ENCODE measurements at places on chromosomes 12 and 14.

- DNase-seq: no peak
Measured at GRCh38 chr12:66495709-66496108, 183.2 kb downstream of the GRIP1 start.

- DNase-seq: no peak
Measured at GRCh38 chr12:130353081-130353480, 15.4 kb downstream of the PIWIL1 start.

- no peak for DNase-seq
Measured at GRCh38 chr12:109475993-109476806, 900 bp downstream of the KCTD10 start.

GRCh38 chr14:69490219-69490918 lies 5.8 kb downstream of the PLEKHD1 start:
- no peak for DNase-seq

All from stimulated activated CD8-positive, alpha-beta memory T cell treated with anti-CD3 and anti-CD28 coated beads, Interleukin-15, amount 100 ng/mL, for 4 hours (primary cell).